ENCODE measurements at places on chromosomes 5 and 9. TPM values are rescaled to one million over a fixed set of nuclear protein-coding genes. Genes with fewer than 3 reads are reported as not detected.

The PHF24 gene
- total RNA-seq, result 0.23 TPM

The SETX gene
- 56.9 TPM for total RNA-seq

The IFNA16 gene
- not detected for total RNA-seq

The NOXA1 gene
- 6.5 TPM for total RNA-seq

The GPRIN1 gene
- total RNA-seq, result 1.4 TPM
